Thyroid gland (tissue), 4 donors: ENCODE measurements at places on chromosomes 5 and 9. TPM values are rescaled to one million over a fixed set of nuclear protein-coding genes. Genes with fewer than 3 reads are reported as not detected.

ITGA1 gene
- total RNA-seq: 38.7 TPM

PCDHA1 gene
- total RNA-seq: not detected

TXN gene
- 194 TPM for total RNA-seq

CDH9 gene
- total RNA-seq: not detected

GABRA1 gene
- total RNA-seq: not detected

HAVCR2 gene
- 3.4 TPM for total RNA-seq

CNTNAP3B gene
- 20.3 TPM for total RNA-seq

MPDZ gene
- total RNA-seq: 34.2 TPM

CCDC152 gene
- total RNA-seq: 1.7 TPM

ANKRD55 gene
- 0.22 TPM for total RNA-seq

C9 gene
- not detected for total RNA-seq
